Right cardiac atrium (tissue), 5 donors: ENCODE measurements at places on chromosomes 16 and 17. TPM values are rescaled to one million over a fixed set of nuclear protein-coding genes. Genes with fewer than 3 reads are reported as not detected.

Gene IGF2BP1
- total RNA-seq: not detected

Gene CD300E
- total RNA-seq: 0.59 TPM

Gene PIRT
- total RNA-seq: not detected

Gene MYL11
- total RNA-seq: 0.35 TPM

Gene C16orf96
- total RNA-seq: not detected

Gene ANKS4B
- not detected for total RNA-seq
